Mesenchymal stem cell (in vitro differentiated cells and primary cell): ENCODE measurements at places on chromosomes 3 and 15.
A peak's percentile ranks its signal among the peaks of the same experiment; 100 is the strongest.

DNA sequence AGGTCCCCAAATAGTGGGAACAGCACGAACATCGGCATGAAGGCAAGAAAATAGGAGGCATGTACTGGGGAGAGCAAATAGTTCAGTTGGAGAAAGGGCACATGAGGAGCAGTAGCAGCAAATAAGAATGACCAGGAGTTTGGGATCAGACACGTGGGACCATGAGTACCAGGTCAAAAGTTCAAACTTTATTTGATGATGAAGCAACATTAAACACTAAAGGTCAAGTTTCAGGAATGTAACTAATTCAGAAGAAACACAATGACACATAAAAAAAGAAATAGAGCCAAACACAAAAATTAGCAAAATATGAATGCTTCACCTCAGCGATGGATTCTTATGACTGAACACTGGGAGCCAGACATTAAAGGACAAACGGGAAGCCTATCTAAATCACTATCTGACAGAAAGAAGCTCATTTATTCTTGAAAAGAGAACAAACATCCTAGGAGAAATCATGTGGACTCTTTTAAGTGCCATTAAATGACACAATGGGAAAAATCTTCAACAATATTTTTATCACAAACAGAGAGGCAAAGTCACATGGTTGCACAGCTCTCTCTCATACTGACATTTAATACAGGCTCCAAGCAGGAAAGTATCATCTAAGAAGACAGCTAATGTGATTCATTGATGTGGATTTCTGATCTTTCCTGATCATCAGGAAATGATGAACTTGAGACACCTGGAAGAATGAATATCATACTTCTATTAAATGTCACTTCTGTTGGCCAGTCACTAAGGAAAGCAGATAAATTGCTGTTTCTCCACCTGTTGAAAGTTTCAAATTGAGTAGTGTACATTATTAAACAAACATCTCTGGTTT is 216.9 kb upstream of the THBS1 start:
- no peaks in the 10 kb centered on the region for H3K27me3 ChIP-seq
- H3K4me1 ChIP-seq = peaks cover 4% of the 10 kb centered on the region
- H3K27ac ChIP-seq = peak overlapping the region; percentile 86
- no peak overlapping the region for H3K4me3 ChIP-seq
- H3K36me3 ChIP-seq = no peaks in the 10 kb centered on the region
- no peak for DNase-seq

- H3K27me3 ChIP-seq = peaks cover 32% of the 10 kb centered on the region
- peaks cover 3% of the 10 kb centered on the region for H3K4me1 ChIP-seq
- no peak for DNase-seq
- no peaks in the 10 kb centered on the region for H3K36me3 ChIP-seq
Observed at GRCh38 chr3:126567696-126568438, 9.1 kb upstream of the C3orf22 start.

GRCh38 chr3:152183473-152183872 is 85.3 kb upstream of the MBNL1 start:
- H3K27ac ChIP-seq = no peak overlapping the region
- no peak overlapping the region for H3K4me3 ChIP-seq
- H3K27me3 ChIP-seq = no peaks in the 10 kb centered on the region
- DNase-seq = peak; percentile 44

- no peaks in the 10 kb centered on the region for H3K36me3 ChIP-seq
- no peak overlapping the region for H3K27ac ChIP-seq
- no peak for DNase-seq
- H3K27me3 ChIP-seq = no peaks in the 10 kb centered on the region
- H3K4me3 ChIP-seq = no peak overlapping the region
Observed at GRCh38 chr15:100780208-100780800, 99.3 kb upstream of the ALDH1A3 start.

GRCh38 chr3:141644931-141645330 is 93.2 kb upstream of the RNF7 start:
- no peaks in the 10 kb centered on the region for H3K36me3 ChIP-seq
- H3K4me1 ChIP-seq = peaks cover 7% of the 10 kb centered on the region
- H3K27me3 ChIP-seq = no peaks in the 10 kb centered on the region
- H3K27ac ChIP-seq = no peak overlapping the region
- no peak overlapping the region for H3K4me3 ChIP-seq

DNA sequence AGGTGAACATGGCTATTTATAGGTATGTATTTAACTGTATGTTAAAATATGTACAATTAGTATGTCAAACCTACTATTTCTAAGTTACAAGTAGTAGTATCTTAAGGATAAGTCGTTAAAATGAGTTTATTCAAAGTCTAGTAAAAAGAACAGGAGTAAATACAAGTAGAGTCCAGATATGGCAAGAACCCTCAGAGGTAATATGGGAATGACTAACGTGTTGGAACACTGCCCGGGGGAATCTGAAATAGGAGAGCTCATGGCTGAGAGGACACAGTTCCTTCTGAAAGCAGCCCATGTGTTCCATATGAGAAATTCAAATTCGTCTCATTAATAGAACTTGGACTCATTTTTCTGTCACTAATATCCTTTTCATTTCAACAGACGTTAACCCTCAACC is 158.8 kb downstream of the CLSTN2 start:
- H3K27ac ChIP-seq = no peak overlapping the region
- peaks cover 5% of the 10 kb centered on the region for H3K27me3 ChIP-seq
- no peak for DNase-seq
- H3K4me3 ChIP-seq = no peak overlapping the region

GRCh38 chr3:195286115-195286872 is 15.3 kb upstream of the XXYLT1 start:
- no peaks in the 10 kb centered on the region for H3K4me1 ChIP-seq
- H3K36me3 ChIP-seq = peaks cover 15% of the 10 kb centered on the region
- H3K27ac ChIP-seq = no peak overlapping the region
